Right renal cortex interstitium (tissue), 3 donors: ENCODE measurements at places on chromosomes 7 and 10.

- DNase-seq = no peak
Observed at GRCh38 chr7:39894904-39895303, 55.2 kb upstream of the CDK13 start.

- no peak for DNase-seq
Observed at GRCh38 chr10:132194726-132195125, 8.0 kb downstream of the DPYSL4 start.

GRCh38 chr10:67864607-67865371 is 19.7 kb upstream of the SIRT1 start:
- no peak for DNase-seq

GRCh38 chr7:832167-832967 is at the start of gene SUN1:
Gene SUN1, plus strand, starts transcription at chr7:832476. Its CDS starts 49 bp downstream, at chr7:832525.
- no peak for DNase-seq

- DNase-seq = no peak
Observed at GRCh38 chr10:119253433-119254174, 46.2 kb downstream of the GRK5 start.

DNA sequence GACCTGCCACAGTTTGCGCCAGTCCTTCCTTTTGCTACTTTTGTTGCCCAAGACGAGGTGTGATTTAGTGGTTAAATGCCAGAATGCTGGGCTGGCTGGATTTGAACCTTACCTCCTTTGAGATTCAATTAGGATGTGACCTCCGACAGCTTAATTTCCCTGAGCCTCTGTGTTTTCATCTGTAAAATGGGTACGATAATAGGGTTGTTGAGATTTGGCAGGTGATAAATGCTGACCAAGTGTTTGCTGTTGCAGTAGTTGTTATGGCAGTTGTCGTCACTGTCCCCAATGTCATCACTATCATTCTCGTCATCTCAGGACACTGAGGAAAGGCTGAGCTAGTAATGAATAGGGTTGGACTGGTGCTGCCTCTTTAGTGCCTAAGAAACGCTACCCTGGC is 61.1 kb downstream of the GRK5 start:
- no peak for DNase-seq

DNA sequence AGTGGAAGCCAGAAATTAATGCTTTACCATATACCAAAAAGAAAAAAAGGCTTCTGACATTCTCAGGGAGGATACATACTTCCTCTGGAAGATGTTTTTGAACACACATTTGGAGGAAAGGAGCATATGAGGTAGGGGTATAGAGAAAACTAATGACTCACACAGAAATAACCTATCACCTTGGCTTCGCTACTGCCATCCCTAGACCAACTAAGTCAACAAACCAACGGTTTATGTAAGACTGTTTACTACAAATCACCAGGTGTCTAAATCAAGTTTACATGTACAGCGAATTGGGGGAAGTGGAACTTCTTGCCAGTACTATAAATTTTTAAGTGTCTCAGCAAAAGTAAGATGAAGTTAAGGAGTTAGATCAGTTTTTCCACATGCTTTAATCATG is 96.9 kb downstream of the NT5C2 start:
- DNase-seq = no peak

GRCh38 chr7:38862666-38863065 is 46.3 kb downstream of the VPS41 start:
- DNase-seq = no peak

DNA sequence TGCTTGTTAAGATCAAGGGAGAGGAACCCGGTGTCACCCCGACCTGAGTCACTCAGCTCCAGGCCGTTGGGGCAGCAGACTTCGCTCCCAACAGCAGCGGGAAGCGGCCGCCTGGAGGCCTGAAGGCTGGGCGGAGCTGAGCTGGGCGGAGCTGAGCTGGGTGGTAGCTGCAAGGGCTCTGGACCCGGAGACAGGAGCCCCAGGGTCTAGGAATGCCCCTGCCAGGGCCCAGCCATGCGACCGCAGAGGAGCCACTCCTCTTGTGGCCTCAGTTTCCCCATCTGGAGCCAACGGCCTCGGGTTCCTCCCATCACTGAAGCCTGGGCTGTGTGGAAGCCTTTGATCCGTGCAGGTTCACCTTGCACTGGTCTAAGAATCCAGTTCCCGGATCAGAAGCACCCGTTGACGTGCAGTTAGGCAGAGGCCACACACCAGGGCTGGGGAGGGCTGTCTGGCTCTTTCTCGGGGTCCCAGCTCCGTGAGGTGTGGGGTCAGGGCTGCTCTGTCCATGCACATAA is 21.9 kb upstream of the DPYSL4 start:
- DNase-seq = no peak

DNA sequence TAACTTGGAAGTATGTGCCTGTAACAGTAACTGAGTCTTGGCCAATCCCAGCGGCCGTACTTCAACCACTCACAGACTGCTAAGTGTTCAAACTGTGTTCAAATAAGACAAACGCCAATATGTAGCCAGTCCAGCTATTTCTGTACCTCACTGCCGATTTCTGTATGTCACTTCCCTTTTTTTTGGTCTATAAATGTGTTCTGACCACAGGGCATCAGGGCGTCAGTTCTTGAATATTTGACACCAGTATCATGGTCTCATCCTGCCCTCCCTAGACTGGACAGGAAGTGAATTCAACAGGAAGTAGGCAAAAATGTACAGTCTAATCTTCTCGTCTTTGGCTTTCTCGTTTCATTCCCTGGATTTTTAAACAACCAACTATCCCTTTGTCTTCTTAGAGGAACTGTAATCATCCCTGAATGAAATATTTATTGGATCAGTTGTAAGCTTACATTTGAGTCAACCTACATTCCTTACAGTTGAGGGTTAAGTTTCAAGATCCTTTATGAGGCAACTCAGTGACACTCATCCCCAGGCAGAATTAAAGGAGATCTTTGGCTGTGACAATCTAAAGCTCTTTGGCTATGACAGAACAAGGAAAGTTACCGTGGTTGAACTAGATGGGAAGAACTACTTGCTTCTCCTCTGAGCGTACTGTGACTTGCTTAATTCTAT is 232.7 kb downstream of the NSUN6 start:
- no peak for DNase-seq

GRCh38 chr7:4700577-4701235 is 18.6 kb downstream of the FOXK1 start:
- no peak for DNase-seq

- DNase-seq = no peak
Observed at GRCh38 chr10:12556039-12556438, 206.7 kb downstream of the CAMK1D start.

- DNase-seq = no peak
Observed at GRCh38 chr7:138917771-138918170, 63.4 kb downstream of the KIAA1549 start.

DNA sequence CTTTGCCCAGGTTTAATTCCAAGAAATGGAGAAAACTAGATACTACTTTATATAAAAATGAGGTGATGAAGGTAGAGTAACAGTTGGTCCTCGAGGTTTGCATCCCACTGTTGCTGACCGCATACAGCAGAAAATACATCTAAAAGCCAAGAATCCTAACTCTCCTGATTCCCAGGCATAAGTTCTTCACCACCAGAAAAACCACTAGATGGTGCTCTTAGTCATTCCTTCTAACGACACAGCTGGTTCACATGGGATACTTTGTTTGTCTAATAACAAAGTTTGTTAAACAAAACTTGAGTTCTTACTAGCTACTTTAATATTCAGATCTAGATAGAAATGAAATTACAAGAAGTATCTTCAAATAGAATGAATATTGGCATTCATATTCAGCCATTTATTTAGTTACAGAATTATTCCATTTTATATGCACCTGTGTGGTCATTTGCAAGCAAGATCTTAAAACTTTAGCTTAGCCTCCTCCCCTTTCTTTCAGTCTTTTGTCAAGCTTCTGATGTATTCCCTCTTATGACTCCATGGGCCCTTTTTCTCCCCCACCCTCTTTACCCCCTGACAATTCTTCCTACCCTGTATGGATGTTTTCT is 54.1 kb upstream of the CYP26C1 start:
- DNase-seq = peak; percentile 33

- no peak for DNase-seq
Observed at GRCh38 chr7:99375070-99375807, 709 bp downstream of the ARPC1B start.

DNA sequence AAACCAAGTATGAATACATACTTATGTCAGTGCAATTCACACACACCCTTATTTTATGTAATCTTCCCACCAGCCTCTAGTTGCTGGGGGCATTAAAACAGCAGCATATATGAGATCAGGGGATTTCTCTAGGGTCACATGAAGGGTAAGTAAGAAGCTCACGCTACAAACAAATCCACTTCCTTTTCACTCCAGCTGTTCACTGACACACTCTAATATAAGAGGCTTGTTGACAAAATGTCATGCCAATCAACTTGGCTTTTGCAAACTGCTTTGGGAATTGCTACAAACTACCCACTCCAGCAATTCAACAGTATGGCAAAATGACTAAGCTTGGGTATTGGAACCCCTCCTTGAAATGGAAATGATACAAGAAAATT is 10.3 kb downstream of the FAM3C start:
- no peak for DNase-seq

DNA sequence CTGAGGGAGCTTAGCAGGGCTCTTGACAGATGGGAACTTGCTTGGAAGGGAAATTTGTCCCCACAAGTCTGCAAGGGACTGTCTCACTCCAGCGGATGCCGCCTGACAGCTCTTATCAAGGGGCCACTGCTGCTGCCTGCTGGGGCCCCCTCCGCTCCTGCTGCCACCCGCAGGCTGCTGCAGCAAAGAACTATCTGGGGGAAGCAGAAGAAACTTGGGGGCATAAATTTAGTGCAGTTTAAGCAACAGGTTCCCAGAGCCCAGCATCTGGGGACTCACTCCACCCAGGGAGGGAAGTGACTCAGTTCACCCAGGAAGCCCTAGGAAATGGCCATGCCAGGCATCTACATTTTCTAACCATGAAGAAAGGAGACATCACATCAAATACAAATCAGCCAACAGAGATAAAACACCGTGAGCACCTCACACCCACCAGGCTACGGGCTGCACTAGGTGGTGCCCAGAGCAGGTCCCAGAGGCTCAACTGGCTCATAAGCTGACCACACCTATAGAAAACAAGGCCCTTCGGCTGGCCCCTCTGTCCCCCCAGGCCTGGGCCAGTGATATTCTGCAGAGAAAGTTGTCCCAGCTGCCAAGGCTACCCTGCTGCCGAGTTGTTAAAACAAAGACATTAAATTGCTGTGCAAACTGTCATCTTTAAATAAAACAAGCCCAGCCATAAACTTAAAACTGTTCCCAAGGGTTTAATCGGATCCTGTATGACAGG is 3.7 kb downstream of the RGS10 start:
- DNase-seq = no peak

DNA sequence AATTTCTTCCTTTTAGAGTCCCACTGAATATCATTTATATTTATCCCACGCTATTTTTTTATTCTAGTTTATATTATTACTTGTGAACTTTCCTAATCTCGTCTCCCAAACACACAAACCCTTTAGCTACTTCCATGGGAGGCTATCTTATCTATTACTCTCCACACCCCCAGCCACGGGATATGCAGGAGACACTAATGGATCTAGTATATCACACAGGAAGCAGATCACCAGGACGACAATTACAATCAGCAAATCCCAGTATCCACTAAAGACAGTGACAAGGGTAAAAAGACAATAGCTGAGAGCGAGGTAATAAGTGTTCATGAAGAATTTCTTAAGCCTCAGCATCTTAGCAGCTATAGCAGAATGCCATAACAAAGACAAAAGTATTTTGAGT is 3.8 kb upstream of the AKR1E2 start:
- DNase-seq = no peak

GRCh38 chr10:110434489-110435096 is 63.1 kb upstream of the DUSP5 start:
- DNase-seq = no peak

- DNase-seq = no peak
Observed at GRCh38 chr10:14879928-14880193, 1.2 kb downstream of the SUV39H2 start.

DNA sequence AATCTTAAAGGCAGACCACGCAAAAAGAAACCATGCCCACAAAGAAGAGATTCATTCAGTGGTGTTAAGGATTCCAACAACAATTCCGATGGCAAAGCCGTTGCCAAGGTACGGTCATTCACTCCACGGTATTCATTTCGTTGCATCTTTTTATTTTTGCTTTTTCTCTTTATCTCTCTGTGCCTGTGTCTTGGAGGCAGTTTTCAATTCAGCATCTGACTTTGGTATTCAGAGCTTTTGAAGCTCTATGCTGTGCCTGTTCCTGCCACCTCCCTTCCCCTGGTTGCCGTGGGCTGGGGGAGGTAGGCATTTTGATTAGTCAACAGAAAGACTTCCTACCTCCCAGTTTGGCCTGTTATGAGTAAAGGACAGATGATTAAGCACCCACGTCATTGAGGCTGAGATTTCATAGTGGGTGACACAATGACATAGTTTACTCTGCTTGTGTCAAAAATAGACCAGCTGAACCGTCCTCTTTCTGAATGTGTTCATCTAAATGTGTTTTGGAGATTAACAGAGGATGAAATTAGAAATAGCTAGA is 149.5 kb downstream of the ARID5B start:
- no peak for DNase-seq

DNA sequence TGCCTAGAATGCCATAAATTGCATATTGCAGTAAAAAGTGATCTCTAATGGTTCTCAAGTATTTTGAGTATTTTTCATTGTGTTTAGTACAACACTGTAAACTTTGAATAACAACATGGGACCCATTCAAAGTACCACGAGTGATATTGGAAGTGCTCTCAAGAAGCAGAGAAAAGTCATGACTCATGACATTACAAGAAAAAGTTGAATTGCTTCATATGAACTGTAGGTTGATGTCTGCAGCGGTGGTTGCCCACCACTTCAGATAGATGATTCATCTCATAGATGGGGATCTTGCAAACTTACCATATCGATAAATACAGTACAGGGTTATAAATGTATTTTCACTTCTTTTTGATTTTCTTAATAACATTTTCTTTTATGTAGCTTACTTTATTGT is 33.9 kb downstream of the ENTPD1 start:
- DNase-seq = no peak
